ENCODE measurements at places on chromosomes 7 and 10. TPM values are rescaled to one million over a fixed set of nuclear protein-coding genes. Genes with fewer than 3 reads are reported as not detected.

The EN2 gene
- not detected for total RNA-seq

- no peak overlapping the region for H3K27ac ChIP-seq
- no peaks in the 10 kb centered on the region for H3K27me3 ChIP-seq
- H3K36me3 ChIP-seq = no peaks in the 10 kb centered on the region
- H3K4me1 ChIP-seq = peaks cover 4% of the 10 kb centered on the region
Observed at GRCh38 chr7:22275661-22276060, 81.3 kb downstream of the RAPGEF5 start.

DNA sequence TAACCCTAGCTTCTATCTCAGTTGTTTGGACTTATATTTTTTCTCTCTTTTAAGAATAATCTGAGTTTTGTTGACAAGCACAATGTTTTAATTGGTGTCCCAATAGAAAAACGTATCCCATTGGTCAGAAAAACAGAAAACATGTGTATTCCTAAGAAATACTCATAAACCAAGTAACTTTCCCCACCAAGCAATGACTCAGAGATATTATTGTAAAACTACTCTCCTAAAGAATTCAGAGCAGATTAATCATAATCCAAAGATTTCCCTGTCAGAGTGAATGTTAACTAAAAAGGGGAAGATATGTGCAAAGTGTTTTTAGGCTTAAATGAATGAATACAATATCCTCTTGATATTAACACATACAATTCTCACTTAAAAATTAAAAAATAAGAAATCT, 29.4 kb upstream of the MBL2 start:
- H3K4me3 ChIP-seq = no peak overlapping the region
- H3K36me3 ChIP-seq = no peaks in the 10 kb centered on the region
- no peak for DNase-seq
- no peaks in the 10 kb centered on the region for H3K27me3 ChIP-seq
- H3K4me1 ChIP-seq = no peaks in the 10 kb centered on the region
- no peak overlapping the region for H3K27ac ChIP-seq

DNA sequence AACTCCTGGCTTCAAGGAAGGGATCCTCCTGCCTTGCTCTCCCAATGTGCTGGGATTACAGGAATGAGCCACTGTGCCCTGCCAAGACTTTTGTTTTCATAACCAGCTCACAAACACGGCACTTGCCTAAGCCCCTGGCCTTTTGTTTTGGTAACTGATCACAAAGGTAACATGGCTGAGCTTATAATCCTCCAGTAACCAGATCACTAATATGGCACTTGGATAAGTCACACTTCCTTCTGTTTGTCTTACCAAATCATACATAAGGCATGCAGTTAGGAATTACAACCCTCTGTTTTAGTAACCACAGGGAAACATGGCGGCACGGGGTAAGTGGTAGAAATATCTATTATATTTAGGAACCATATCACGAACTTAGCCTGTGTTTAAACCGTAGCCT, 577.1 kb downstream of the CALN1 start:
- no peak for DNase-seq
- H3K27ac ChIP-seq = no peak overlapping the region
- no peaks in the 10 kb centered on the region for H3K36me3 ChIP-seq
- H3K4me3 ChIP-seq = no peak overlapping the region
